Stimulated activated CD4-positive, alpha-beta T cell treated with anti-CD3 and anti-CD28 coated beads, TNF-alpha, amount 100 ng/mL, for 1 hour (primary cell): ENCODE measurements at places on chromosomes 2 and 18.

- DNase-seq, result no peak
Observed at GRCh38 chr2:201180010-201180409, 2.9 kb upstream of the CASP10 start.

GRCh38 chr2:43421194-43421593 lies 174.6 kb downstream of the THADA start:
- no peak for DNase-seq

GRCh38 chr2:43041661-43042360 lies 184.6 kb downstream of the ZFP36L2 start:
- DNase-seq, result no peak

DNA sequence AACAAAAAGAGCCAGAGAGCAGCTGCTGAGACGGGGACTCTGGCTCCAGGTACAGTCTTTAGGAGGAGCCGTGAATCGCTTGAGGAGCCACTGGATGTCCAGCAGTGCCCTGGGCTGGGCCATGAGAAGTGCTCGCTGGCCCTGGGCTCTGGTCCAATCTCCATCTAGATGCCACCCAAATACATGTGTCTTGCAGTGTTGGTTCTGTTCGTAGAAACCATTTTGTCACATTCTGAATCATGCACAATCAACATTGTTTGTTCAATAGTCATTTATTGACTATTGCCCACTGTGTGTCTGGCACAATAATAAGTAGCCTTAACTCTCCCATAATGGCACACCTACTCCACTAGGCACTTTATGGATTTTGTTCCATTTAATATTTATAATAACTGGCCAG lies 26.1 kb downstream of the TYMS start:
- DNase-seq, result no peak

DNA sequence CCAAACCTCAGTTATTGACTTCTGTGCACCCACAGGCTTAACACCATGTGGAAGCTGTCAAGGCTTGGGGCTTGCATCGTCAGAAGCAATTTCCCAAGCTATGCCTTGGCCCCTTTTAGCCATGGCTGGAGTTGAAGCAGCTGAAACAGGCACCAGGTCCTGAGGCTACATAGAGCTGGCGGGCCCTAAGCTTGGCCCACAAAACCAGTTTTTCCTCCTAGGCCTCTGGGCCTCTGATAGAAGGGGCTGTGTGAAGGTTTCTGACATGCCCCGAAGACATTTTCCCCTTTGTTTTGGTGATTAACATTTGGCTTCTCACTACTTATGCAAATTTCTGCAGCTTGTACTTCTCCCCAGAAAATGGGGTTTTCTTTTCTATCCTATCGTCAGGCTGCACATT lies 9.1 kb upstream of the TMX3 start:
- DNase-seq, result no peak

DNA sequence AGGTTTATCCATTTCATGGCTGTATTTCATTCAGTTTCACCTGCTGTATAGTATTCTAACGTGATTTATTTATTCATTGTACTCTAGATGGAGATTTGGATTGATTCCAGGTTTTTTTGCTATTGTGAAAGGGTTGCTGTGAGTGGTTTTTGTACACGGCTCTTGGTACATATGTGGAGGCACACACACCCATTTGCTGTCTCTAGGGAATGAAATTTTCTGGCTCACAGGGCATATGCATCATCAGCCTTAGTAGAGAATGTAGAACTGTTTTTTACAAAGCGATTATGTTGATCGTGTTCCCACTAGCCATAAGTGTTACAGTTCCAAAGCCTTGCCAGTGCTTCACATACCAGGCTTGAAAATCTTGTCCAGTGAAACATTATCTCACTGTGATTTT lies 5.1 kb downstream of the SPTBN1 start:
- DNase-seq, result no peak

GRCh38 chr2:17935242-17935885 lies 56.9 kb downstream of the KCNS3 start:
- no peak for DNase-seq

GRCh38 chr2:201448701-201449100 lies 2.6 kb downstream of the TRAK2 start:
- DNase-seq, result no peak

- no peak for DNase-seq
Observed at GRCh38 chr2:164669291-164669690, 48.0 kb upstream of the GRB14 start.

GRCh38 chr2:179107737-179108136 lies 57.8 kb upstream of the CCDC141 start:
- DNase-seq, result no peak

DNA sequence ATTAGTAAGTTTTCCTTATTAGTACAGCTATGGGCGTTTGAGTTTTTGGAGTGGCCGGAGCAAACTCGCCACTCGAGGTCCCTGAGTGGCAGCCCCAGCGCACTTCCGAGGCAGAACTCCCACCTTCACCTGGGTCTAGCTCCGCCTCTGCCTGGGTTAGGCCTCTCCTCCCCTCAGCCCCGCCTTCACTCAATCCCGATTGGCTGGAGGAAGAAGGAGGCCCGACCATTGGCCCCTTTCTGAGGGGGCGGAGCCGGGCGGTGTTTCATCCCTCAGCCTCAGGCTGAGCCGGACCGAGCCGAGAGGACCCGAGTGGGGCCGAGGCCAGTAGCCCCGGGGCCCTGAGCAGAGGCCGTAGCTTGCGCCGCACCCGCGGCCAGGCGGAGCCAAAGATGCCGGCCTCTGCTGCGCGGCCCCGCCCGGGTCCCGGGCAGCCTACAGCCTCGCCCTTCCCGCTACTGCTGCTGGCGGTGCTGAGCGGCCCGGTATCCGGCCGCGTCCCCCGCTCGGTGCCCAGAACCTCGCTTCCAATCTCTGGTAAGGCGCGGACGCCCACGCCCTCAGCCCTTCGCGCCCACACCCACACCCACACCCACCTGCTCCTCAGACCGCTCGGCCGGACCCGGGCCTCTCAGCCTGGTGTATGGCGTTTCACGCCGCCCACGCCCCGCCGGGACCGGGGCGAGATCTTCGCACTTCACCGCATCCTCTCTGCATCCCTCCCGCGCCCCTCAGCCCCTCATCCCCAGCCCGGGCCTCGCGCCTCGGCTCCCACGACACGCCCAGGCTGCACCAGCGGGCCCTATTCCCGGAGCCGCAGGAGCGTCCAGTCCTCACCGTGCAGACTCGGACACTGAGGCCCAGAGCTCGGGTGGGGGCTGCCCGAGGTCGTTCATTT lies at the start of gene SEMA4F:
TSS of gene SEMA4F (plus strand) at position 263 of the 898 bp plus-strand sequence. CDS start at position 393, 130 bp downstream.
- peak; percentile 86 for DNase-seq

GRCh38 chr2:127388423-127389164 lies 819 bp upstream of the MAP3K2 start:
- no peak for DNase-seq

DNA sequence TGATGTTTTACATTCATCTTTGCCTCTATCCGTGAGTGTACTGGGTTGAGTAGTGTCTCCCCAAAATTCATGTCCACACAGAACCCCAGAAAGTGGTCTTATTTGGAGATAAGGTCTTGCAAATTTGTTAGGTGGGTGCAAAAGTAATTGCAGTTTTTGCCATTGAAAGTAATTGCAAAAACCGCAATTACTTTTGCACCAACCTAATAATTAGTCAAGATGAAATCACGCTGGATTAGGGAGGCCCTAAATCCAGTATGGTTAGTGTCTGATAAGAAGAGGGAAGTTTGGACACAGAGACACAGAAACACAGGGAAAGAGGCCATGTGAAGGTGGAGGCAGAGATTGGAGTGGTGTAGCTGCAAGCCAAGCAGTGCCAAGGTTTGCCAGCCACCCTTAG lies 57.8 kb upstream of the SPRED2 start:
- no peak for DNase-seq

- DNase-seq, result no peak
Observed at GRCh38 chr18:11215216-11215615, 65.8 kb upstream of the PIEZO2 start.

- no peak for DNase-seq
Observed at GRCh38 chr2:199814101-199814816, 36.7 kb downstream of the FTCDNL1 start.

DNA sequence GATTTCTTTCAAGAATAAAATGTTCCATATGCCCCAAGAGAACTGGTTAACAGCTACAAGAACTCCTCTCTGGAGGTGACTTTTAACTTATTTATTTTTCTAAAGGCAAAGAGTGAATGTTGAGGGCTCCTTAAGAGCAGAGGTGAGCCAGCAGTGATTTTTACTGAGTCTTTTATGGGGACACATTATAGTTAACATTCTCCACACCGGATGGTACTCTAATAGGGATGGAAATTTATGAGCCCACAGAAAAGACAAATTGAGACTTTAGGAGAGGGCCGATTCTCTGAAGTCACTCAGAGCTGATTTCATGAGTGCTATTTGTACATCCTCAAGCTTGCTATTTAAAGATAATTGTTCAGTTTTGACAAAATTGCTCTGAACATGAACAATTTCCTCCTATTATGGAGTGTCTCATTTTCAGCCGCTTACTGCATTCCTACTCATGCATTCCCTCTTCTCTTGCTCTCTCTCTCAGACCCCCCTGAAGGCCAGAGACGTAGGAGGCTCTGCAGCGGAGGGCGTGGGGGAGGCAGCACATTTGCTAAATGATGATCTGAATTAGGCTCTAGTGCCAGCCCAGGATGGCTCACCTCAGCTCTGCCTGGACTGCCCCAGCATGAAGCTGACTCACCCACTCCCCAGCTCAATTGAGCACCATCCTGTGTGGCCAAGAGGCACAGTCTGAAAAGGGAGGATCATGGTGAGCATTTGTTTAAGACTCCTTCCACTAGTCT lies 5.9 kb upstream of the RPL37A start:
- no peak for DNase-seq

DNA sequence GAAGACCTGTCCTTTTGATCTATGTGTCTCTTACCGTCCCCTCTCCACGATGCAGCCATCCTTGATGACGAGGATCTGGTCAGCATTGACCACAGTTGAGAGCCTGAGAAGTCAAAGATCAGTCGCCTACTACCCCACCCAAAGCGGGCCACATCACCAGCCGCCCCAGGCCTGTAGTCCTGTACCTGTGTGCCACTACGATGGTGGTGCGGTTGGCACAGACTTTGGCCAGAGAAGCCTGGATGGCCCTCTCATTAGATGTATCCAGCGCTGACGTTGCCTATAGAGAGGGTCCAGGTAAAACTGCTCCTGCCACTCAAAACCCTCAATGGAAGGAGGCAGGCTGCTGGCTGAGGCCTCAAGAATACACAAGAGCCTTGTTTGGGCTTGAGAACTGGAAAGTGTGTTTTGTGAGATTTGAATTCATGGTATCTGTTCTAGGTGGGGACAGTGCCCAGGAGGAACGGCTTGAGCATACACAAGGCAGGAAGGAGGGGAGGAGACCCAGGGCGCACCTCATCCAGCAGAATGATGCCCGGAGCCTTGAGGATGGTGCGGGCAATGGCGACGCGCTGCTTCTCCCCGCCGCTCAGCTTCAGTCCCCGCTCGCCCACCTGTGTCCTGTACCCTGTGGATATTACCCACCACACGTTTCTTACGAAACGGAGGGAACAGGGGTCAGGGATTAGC lies 3.8 kb downstream of the ZFAND2B start:
- no peak for DNase-seq

DNA sequence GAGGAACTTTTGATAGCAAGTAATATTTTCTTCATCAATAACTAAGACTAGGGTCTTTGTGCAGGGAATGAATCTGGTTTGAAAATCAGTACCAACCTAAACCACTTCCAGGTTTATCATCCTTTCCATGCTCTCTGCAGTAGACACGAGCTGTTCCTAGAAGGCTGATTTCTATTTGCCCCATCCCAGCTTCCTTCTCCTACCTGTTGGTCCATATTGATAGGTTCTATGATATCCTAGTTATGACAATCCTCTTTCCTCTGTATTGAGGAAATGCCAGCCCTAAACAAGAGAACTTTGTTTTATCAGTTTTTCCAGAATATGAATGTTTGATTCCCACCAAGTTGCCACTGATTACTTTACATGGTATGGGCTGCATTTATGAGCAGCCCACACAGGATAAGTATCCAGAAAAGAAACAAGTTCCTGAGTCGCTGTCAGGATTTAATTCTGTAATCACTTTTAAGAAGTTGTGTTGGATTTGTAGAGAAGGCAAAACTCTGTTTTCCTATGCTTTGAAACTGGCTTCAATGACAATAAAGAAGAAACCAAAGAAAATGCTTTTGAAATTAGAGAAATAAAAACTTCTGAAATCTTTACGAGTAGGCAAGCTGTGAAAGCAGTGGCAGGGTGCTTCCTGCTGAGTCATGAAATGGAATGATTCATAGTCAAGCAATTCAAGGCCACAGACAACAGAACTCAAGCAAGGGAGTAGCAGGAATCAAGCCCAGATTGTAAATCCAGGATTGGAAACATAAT lies 37.3 kb upstream of the TANK start:
- DNase-seq, result no peak

DNA sequence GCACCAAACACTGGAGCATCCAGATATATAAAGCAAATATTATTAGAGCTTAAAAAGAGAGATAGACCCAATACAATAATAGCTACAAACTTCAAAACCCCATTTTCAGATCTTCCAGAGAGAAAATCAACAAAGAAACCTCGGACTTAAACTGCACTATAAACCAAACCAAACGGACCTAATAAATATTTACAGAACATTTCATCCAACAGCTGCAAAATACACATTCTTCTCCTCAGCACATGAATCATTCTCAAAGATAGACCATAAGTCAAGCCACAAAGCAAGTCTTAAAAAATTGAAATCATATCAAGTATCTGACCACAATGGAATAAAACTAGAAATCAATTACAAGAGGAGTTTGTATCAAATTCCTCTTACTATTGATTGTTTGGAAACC lies 140.2 kb upstream of the OTOS start:
- no peak for DNase-seq

- no peak for DNase-seq
Observed at GRCh38 chr2:62467475-62468321, 38.3 kb downstream of the TMEM17 start.

GRCh38 chr2:40138314-40138713 lies 313.6 kb downstream of the SLC8A1 start:
- no peak for DNase-seq

GRCh38 chr18:10681581-10682367 lies 155.9 kb downstream of the NAPG start:
- no peak for DNase-seq

GRCh38 chr2:133633881-133634409 lies 65.7 kb upstream of the NCKAP5 start:
- DNase-seq, result no peak

- no peak for DNase-seq
Observed at GRCh38 chr2:129296806-129297205, 682.7 kb upstream of the RAB6C start.

DNA sequence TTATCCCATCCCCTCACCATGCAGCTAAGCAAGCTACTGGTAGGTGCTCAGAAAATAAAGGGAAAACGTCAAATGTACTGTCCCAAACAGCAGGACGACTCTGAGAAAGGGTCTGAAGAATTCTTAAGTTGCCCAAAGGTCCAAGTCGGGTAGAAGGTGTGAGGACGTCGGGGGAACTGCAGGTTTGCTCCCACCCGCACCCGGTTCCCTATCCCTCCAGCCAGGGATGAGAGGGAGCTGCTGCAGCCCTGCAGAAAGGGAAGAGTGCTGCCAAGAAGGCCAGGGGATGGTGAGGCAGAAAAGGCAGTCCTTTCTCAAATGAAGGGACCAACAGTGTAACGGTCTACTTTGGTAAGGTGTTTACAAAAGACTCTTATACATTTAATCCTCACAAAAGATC lies 6.9 kb upstream of the UCN start:
- DNase-seq, result no peak

GRCh38 chr2:110861616-110862260 lies 129.4 kb downstream of the ACOXL start:
- DNase-seq, result no peak
